ENCODE measurements at places on chromosomes 3 and 15.
A peak's percentile ranks its signal among the peaks of the same experiment; 100 is the strongest.

- no peak for DNase-seq
These were observed 18.9 kb upstream of the GOLGB1 start for GRCh38 chr3:121768452-121768851.

DNA sequence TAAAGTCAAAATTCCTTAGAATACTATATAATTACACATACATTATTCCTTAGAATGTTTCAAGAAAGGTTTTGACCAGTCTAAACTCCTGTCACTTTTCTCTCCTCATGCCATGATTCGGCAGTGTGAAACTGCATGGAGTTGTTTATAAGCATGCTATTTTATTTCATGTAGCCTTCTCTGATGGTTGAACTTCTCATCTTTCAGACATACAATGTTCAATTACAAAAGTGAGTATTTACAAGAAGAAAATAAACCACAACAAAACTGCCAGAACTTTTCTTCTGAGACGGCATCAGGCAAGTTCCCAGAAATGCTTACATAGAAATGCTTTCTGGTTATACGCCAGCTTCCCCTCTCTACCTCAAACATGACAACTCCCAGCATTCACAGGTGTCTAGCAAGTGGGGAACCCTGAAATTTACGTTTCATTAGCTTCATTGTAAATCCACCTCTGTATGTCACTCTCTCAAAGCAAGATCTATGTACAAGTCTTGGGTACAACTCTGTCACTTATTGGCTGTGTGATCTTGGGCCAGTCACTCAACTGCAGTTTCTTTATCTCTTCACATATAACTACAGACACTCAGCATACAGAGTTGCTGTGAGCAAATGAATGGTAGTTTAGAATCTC lies 42.7 kb downstream of the HDGFL3 start:
- peak; percentile 13 for DNase-seq

- no peak for DNase-seq
These were observed 81.5 kb upstream of the KCNAB1 start for GRCh38 chr3:156038869-156039268.

GRCh38 chr3:189714991-189715961 lies 84.1 kb downstream of the TP63 start:
- DNase-seq = no peak

- no peak for DNase-seq
These were observed 183.8 kb upstream of the THBS1 start for GRCh38 chr15:39396979-39397615.

DNA sequence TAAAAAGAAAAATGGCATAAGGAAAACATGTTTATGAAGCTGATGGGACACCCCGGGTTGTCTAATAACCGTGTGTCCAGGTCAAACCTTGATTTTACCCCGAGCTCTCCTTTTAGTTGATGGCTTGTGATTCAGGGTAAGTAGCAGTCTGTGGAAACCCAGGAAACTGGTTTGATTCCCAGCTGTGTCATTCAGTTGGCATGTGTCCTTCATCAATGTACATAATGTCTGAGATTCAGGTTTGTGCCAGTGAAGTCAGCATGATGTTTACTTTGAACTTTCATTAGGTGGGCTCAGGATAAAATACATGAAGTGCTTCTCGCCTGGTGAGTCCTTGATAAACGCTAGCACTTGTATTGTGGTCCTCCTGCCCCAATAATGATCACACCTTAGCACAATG lies 4.3 kb upstream of the COPG1 start:
- DNase-seq = no peak

- DNase-seq = no peak
These were observed 642 bp downstream of the COX5A start for GRCh38 chr15:74937272-74937589.

- no peak for DNase-seq
These were observed 57.7 kb downstream of the DNAJB8 start for GRCh38 chr3:128408693-128409623.

DNA sequence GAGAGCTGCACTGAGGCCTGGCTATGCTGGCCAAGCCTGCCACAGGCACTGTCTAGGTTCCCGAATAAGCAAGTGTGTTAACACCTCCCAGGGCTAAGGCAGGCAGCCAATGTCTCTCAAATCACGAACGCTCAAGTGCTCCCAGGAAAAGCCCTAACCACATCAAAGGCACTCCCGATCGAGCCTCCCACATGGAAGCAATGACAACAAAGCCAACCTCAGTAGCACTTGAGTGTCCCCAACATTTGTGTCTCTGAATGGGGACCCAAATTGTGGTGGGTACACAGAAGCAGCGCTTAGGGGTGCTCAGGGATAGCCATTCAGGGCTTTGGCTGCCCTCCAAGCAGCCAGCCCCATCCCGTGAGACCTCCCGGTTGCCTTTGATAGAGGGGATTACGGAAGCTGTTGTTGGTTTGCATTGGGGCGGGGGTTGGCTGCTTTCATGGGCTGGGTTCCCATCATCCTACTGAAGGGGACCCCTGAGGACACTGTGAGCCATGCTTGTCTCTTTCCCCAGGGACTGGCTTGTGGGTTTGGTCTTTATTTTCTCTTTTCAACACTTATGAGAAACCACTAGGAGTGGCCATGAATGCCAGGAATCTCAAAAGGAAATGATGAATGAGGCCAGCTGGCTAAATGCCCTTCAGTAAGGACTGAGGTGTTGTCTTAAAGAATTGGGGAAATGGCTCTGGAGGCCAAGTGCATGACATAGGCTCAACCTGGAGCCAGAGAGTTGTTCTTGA lies 234.1 kb upstream of the FEZF2 start:
- no peak for DNase-seq

GRCh38 chr3:72675243-72675642 lies 173.0 kb downstream of the SHQ1 start:
- DNase-seq = no peak

DNA sequence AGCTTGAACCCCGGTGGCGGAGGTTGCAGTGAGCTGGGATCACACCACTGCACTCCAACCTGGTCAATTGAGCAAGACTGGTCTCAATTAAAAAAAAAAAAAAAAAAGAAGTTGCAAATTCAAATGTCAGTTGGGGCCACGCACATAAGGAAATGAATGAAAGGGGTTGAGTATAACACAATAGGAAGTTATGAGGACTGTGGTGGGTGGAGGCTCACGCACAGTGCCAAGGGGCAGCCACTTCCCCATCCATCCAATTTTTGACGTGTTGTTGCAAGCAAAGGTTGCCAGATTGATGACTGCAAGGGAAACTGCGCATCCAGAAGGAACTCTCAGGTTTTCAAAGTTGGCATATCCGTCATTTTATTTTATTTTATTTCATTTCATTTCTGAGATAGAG lies 532.2 kb downstream of the NTRK3 start:
- no peak for DNase-seq

GRCh38 chr3:105315815-105316214 lies 50.9 kb upstream of the ALCAM start:
- no peak for DNase-seq
